ENCODE measurements at places on chromosomes 3 and 15. TPM values are rescaled to one million over a fixed set of nuclear protein-coding genes. Genes with fewer than 3 reads are reported as not detected.

The ACTRT3 gene
- total RNA-seq: 5.2 TPM

The REC114 gene
- not detected for total RNA-seq

The EPHB3 gene
- total RNA-seq: 3.5 TPM

The CHRNA3 gene
- not detected for total RNA-seq

The CACNA2D2 gene
- total RNA-seq: not detected

The PIF1 gene
- total RNA-seq: 9.7 TPM

The POPDC2 gene
- total RNA-seq: 1.3 TPM

The AQP9 gene
- total RNA-seq: not detected

Data from fibroblast of villous mesenchyme (primary cell).